Right lobe of liver (tissue), 6 donors: ENCODE measurements at places on chromosomes 13 and 19.

DNA sequence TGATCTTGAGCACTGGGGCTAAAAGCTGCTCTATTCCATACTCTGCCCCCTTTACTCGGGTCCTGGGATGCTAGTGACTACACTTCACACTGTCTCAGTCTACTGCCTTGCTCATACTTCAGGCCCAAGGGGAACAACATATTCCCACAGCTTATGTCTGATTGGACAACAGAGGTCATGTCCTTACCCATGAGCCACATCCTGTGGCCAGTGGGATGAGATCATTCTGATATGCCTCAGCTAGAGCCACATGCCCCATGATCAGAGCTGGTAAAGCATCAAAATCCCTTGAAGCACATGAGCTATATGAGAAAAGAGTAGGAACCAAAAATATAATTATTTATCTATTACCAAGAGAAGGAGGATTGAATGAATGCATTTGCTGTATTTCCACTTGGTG lies 290.1 kb upstream of the TSHZ3 start:
- no peak for DNase-seq

- peak; percentile 91 for DNase-seq
Observed at GRCh38 chr19:10270180-10270615, 722 bp upstream of the ICAM1 start.

DNA sequence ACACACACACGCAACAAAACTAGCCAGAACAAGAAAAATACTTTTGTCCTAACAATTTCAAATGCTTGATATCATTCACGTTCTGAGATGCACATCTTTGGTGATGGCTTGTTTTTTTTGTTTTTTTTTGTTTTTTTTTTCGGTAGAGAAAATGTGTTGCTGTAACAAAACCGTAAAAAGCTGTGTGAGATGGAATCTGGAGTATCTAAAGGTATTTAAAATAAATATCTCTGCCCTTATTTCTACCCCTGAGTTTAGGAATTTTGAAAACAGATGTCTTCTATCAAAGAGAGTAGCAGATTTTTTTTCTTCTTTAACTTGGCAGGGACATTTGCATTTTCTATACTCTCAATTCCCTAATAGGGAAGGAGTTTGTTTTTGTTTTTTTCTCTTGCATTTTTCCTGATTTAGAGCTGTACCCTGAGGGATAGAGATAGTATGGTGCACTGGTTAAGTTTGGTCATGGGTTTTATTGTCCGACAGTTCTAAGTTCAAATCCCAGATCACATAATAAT lies 446.6 kb downstream of the KLF5 start:
- DNase-seq, result no peak

- no peak for DNase-seq
Observed at GRCh38 chr13:81408647-81409046, 1067.7 kb upstream of the SPRY2 start.

DNA sequence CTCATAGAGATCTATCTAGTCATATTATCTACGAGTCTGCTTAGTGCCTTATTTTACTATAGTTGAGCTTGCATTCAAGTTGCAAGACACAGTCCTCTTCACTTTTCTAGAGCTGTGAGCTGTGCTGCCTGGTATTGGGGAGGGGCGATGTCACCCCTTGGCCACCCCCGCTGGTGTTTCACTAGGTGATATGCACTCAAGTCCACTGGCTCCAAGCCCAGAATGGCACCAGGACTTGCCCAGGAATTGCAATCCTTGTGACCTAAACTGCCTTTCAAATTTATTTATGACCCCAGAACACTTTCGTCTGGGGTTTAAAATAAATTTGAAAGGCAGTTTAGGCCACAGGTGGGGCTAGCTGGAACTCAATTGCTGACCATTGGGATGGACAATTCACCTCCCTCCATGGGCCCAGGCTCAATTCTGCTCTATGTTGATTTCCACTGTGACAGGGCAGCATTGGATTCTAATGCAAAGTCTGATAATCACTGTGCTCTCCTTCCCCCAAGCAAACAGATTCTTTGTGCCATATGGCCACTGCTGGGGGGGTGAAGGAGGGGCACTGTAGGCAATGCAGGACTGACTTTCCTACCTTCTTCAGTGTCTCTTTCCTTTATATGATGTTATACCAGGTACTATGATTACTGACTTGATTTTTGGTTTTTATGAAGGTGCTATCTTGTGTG lies 1244.2 kb upstream of the MIR17HG start:
- DNase-seq, result no peak

GRCh38 chr13:24196593-24197197 lies 36.2 kb downstream of the SPATA13 start:
- no peak for DNase-seq

GRCh38 chr13:26539738-26540292 lies 17.7 kb upstream of the WASF3 start:
- no peak for DNase-seq

- DNase-seq, result no peak
Observed at GRCh38 chr19:23415561-23416191, 20.4 kb upstream of the ZNF91 start.

DNA sequence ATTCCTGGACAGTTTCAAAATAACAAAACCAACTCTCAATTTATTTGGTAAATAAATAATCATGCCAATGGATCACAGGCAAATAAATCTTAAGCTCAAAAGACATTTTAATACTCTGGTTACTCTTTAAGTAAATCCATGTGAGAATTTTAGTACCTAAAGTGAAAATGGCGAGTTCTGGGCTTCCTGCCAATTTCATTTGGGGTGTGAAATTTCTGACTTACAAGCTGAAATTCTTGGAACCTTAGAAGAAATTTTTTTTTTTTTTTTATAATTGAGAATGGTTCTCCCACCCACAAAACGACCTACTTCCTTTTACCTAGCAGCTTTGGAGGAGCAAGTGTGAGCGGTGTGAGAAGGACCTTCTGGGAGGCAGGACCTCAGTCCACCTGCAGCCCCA lies 354.5 kb upstream of the NBEA start:
- DNase-seq, result no peak
